ENCODE measurements at places on chromosomes 5 and 9.

DNA sequence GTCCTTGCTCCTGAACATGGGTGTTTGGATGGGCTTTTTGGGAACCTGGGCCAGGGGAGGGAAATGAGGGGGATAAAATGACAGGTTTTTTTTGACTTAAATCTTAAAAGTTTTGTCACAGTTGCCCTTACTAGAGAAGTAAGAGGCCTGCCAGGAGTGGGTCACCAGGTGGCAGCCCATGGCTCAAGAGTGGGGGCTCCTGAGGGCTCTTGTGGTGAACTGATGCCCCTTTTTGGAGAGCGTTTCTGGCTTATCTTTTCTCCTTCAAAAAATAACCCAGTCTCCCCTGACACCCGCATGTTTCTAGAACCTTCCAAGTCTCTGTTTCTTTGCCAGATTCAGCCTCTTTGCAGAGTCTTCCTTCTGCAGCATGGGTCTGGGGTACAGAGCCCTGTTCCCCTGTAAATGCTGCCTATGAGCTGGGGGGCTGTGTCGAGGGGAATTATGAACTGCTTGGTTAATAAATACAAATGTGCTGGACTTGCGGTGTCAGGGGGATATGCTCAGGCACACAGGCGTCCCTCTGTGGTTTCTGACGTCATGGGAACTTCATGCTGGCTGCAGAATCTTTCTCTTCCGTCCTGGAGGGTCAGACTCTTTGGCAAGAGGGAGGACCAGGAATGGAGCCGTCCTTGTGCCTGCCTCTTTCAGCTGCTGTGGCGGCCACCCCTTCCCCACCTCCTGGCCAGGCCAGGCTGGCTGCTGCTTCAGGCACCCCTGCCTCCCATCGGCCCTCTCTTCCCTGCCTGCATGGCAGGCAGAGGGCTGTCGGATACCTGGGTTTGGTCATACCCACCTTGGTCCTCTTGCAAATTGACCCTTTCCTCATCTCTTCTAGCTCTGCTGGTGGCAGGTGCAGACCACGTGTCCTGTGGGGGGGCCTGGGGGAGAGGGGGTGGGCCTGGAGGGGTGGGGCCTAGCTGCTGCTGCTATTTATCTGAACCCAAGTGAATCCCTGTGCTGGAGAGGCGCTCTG, 30.1 kb downstream of the PTPA start:
- no peak for DNase-seq

DNA sequence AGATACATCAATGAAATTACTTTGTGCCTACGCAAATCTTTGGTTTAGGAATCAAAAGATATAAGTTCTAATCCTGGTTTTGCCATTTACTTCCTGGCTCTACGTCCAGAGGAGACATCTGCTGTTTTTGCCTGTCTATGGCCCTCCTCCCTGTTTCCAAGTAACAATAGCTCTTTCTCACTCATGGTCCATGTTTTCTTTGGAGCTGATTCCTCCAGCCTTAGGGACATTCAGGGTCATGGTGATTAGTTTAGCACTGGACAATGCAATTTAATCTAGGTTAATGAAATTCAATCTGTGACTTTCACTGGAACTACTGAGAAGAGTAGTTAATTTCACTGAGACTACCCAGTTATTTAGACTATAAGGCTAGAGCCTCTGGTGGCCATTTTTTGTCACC, 170.6 kb downstream of the SEMA6A start:
- DNase-seq: no peak

DNA sequence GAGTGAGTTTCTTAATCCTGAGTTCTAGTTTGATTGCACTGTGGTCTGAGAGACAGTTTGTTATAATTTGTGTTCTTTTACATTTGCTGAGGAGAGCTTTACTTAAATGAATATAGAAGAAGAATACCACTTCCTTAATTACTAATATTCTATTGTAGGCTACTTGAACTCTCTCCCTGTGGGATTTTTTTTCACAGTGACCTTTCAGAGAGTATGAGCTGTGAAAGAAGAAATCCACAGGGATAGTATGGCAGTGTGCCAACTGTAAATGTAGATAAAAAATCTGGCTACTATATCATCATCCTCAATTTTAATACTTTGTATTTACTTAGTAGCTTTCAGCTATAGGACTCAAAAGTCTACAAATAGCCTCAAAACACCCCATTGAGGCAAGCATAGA, 67.3 kb downstream of the COMMD10 start:
- no peak for DNase-seq

DNA sequence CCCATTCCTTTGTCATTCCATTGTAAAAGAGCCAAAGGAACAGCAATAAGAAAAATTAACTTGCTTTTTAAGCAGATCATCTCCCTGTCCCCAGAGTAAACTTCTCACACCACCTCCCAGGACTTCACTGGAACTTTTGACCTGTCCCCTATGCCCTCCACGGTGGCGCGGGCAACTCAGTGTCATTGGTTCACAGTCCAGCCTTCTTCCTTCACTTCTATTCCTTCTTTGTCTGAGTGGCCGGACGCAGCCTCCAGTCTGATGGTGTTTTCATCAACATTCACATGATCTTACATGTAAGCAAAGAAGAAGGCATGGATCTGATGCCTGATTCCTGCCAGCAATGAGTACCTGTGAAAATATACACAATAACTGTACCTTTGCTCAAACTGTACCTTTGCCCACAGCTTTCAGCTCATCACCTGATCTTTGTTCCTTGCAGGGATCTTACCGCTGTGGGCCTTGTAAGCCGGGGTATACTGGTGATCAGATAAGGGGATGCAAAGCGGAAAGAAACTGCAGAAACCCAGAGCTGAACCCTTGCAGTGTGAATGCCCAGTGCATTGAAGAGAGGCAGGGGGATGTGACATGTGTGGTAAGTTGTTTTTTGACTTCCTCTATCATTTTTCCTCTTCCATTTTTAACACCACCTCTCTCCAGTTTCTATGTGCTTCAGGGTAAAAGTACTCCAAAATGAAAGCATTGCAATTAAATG, 32.5 kb downstream of the THBS4 start:
- no peak for DNase-seq

DNA sequence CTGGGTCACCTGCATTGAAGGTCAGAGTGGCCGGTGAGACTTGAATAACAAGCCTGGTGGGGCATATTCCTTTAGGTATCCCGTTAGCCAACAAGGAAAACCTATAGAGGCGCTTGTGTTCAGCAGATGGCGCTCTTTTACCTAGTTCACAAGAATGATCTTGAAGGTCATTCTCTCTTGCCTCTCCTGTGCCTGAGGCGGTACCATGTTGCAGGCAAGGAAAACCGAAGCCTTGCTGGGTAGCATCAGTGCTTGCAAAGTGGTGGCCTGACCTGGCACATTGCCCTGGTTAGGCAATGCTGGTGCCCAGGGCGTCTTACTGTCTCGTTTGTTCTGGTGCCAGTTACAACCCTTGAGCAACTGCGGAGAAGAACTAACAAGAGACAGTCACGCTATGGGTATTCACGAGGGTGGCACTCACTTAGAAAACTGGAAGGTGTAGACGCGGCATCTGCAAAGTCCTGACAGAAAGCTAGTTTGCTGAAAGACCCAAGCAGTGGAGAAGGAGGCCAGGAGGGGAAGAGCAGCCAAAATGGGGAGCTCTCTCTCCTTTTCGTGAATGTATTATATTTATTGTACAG, 56.7 kb downstream of the AOPEP start:
- peak; percentile 84 for DNase-seq

GRCh38 chr5:52801329-52801728, 13.6 kb downstream of the ITGA1 start:
- DNase-seq: no peak

DNA sequence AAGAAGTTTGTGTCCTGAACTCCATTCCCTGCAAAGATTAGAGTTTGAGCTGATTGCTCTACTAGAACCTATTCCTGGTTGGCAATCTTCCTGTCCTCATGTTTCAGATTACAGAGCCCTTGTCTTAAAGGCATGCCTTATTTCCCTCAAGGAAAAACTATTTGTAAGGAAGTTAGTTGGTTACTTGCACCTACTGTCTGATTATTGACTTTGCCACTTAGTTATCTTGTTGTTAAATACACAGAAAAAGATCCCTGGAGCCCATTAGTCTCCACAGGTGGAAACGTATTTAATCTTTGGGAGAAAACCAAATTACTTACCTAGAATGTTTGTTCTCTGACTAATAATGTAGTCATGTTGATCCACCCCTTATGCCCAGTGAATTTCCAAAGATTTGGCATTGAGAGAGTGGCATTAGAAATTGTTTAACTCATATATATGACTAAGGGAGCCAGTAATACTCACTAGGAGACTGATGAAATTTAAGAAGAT, 132.3 kb upstream of the ELL2 start:
- DNase-seq: peak; percentile 32
